ENCODE measurements at places on chromosomes 1 and 21.
A peak's percentile ranks its signal among the peaks of the same experiment; 100 is the strongest.

GRCh38 chr1:108504447-108504846, 54.3 kb downstream of the NBPF6 start:
- no peak for DNase-seq

GRCh38 chr1:42142894-42143675, 10.1 kb upstream of the GUCA2B start:
- no peak for DNase-seq

- no peak for DNase-seq
Observed at GRCh38 chr1:88562991-88563390, 121.1 kb upstream of the PKN2 start.

DNA sequence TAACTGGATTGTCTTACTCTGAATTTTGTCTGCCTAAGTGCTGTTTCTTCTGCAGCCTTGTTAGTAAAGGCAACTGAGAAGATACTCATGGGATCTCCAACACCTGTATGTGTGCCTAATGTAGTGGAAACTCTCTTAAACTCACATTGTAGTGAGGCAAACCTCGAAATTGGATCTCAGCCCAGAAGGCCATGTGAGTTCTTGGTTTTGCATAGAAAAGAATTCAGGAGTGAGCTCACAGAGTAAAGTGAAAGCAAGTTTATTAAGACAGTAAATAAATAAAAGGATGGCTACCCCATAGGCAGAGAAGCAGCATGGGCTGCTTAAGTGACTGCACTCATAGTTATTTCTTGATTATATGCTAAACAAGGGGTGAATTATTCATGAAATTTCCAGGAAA, 1344.7 kb downstream of the NCAM2 start:
- no peak for DNase-seq

- DNase-seq: no peak
Observed at GRCh38 chr1:109502364-109502851, 7.1 kb downstream of the AMIGO1 start.

DNA sequence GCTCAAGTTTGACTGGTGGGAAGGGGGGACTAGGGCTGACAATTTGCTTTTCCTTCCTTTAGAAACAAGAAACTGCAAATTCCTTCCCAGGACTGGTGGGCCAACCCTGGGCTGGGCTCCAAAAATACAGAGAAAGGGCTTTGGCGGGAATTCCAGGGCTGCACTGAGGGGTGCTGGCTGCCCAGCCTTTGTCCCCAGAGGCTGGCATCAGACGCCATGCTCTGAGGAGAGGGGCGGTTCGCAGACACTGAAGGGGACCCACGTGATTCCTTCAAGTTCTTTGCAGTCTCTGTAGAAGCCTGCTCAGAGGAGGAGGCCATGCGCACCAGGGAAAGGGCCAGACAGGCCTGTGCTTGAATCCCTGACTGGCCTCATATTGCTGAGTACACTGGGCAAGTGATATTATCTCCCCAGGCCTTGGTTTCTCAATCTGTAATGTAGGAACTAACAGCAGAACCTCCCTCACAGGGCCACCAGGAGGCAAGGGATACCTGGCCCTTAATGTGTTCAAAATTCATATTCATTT, 119.5 kb downstream of the EPHB2 start:
- no peak for DNase-seq

DNA sequence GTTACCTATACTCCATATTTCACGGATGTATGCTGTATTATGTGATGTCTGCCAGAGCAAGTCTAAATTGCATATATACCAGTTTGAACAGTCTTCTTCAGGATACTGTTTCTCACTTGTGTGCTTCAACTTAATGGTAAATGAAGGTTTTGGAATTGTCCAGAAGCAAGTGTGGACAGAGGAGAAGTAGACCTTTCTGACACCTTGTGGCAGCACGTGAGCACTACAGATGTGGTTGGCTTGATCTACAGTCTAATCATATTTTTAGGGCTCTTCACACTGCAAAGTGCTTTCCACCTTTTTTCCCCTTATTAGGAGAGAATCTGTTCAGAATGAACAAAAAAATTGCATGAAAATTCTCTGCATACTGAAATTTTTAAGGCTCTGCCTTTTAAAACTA, 10.9 kb downstream of the MORC3 start:
- DNase-seq: no peak

- DNase-seq: peak; percentile 77
Observed at GRCh38 chr1:170562646-170563338, 30.8 kb downstream of the GORAB start.

Data from fibroblast of skin of left biceps (primary cell).